Cortex of kidney (tissue), 1 donor: ENCODE measurements at places on chromosomes 5 and 9.

- no peak for DNase-seq
Measured at GRCh38 chr5:143462431-143462830, 58.9 kb upstream of the NR3C1 start.

DNA sequence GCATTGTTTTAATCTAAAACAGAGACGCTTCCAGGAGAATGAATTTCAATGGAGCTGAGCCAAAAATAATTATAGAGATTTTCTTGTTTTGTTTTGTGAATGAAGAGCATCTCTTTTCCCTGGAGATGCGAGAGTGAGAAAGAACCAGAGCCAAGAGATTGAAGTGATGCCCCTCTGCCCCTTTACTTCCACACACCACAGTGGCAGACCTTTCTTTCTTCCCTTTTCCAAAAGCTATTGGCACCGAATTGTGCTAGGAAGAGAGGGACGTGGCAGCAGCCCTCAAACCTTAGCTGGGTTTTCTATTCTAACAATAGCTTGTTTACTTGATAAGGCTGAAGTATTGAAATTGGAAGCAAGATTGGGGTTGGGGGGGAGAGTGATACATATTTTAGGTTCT lies 133.0 kb upstream of the TMEM161B start:
- DNase-seq: no peak

GRCh38 chr9:113057193-113057592 lies 669 bp upstream of the ZFP37 start:
- no peak for DNase-seq

DNA sequence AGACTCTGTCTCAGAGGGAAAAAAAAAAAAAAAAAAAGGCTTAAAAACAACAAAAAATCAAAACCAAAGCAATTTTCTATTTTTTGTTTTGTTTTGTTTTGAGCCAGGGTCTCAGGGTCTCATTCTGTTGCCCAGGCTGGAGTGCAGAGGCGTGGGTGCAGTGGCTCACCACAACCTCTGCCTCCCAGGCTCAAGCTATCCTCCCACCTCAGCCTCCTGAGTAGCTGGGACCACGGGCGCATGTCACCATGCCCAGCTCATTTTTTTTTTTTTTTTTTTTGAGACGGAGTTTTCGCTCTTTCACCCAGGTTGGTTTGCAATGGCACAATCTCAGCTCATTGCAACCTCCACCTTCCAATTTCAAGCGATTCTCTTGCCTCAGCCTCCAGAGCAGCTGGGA lies 5.7 kb downstream of the STK10 start:
- DNase-seq: no peak

GRCh38 chr9:114434878-114435311 lies 47.1 kb upstream of the AKNA start:
- no peak for DNase-seq

- DNase-seq: no peak
Measured at GRCh38 chr5:177429248-177430040, 3.0 kb downstream of the GRK6 start.

GRCh38 chr5:111478266-111478665 lies 34.1 kb downstream of the STARD4 start:
- no peak for DNase-seq

- no peak for DNase-seq
Measured at GRCh38 chr5:139683295-139684271, 35.4 kb downstream of the CXXC5 start.

- DNase-seq: no peak
Measured at GRCh38 chr5:131509801-131510200, 125.2 kb downstream of the RAPGEF6 start.

GRCh38 chr5:40860711-40861110 lies 19.5 kb downstream of the CARD6 start:
- DNase-seq: no peak

DNA sequence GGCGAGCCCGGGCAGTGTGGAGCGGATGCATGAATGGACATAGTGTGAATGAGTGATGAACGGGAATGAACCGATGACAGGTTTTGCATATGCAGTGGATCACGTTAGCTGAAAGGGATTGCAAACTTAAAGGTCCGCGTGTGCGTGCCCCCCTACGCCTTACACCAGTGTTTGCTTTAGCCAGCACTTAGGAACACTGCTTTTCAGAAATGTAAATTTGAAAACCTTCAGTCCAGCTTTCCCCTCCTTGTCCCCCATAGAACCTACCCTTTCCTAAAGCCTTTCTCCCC lies 692 bp downstream of the PSAT1 start:
- DNase-seq: no peak

GRCh38 chr9:72044095-72044494 lies 16.3 kb downstream of the C9orf57 start:
- no peak for DNase-seq

DNA sequence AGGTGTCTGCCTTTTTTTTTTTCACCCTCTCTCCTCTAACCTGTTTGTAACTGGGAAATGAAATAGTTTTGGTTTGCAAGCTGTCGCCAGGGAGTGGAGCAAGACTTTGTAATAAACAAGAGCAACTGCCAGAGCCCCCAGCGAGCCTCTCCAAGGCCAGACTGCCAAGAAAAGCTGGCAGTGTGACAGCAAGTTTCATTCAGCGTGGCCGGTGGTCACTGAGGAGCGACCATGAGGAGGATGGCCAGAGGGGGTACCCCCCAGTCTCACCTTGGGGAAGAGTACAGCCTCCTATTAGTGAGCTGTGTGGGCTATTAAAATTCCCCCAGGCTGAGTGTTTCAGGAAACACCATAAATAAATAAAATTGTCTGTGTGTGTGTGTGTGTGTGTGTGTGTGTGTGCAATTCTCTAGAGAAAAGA lies 49.9 kb downstream of the ZFAND5 start:
- DNase-seq: no peak

- DNase-seq: no peak
Measured at GRCh38 chr5:57889558-57889957, 406.9 kb upstream of the ACTBL2 start.

DNA sequence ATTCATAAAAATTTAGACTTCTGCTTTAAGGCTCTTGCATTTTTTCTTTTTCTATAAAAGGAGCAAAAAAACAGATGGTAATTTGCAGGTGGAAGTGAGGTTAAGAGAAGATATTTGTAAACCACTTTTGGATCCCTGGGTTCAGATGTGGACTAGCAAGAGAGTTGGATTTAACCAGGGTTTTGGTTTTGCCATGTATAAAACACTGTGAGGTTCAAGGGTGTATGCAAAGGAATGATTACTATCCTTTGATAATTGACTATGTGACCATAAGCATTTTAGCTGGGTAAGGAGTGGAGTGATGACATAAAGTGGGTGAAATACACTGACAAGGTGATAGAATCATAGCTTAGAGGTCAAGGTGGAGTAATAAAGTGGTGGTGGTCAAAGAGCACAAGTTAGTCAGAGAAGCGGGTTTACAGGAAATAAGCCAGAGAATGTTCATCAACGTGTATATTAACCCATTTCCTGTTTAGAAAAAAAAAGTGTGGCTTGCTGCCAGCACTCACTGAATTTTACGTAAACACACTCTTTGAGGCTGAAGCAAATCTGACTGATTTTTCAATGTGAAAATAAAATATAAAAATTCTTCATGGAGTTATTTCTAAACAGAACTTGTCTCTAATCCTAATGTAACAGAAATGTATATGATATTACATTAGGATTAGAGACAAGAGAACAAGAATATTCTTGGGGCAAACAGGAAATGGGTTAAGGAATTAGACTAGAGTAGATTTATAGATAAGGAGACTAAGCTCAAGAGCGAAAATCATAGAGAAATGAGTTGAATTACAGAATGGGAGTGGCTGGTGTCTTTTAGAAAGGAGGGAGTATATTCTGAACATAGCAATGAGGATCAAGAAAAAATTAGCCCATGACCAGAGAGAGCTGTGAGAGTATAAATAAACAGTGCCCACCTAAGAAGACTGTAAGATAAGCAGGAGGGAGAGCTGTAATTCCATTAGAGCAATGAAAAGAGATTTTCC lies 74.5 kb downstream of the CDKN2A start:
- DNase-seq: no peak

- no peak for DNase-seq
Measured at GRCh38 chr5:78133423-78133822, 161.1 kb downstream of the AP3B1 start.

- no peak for DNase-seq
Measured at GRCh38 chr5:143008032-143008431, 237.9 kb downstream of the ARHGAP26 start.

DNA sequence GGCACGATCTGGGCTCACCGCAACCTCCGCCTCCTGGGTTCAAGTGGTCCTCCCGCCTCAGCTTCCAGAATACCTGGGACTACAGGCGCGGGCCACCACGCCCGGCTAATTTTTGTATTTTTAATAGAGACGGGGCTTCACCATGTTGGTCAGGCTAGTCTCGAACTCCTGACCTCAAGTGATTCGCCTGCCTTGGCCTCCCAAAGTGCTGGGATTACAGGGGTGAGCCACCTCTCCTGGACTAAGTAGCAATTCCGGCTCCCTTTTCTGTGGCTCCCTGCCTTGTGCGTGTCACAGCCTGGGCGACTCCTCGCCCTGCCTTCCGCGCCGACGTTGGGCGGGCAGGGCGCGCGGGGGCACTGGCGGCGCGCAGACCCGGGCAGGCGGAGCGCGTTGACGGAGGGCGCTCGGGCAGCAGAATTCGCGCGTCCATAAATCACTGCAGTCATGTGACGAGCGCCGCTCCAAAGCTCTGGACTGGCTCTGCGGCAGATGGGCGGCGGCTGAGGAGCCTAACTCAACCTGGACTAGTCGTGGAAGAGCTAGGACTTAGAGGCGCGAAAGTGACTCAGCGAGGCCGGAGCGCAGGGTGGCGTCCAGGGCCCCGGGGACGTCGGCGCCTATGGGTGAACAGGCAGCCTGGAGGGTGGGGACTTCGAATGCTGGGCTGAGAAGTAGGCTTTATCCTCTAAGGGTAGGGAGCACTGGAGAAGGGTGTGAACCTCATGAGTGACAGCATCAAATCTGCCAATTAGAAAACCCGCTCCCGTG lies 1.4 kb upstream of the CIZ1 start:
- no peak for DNase-seq

- DNase-seq: no peak
Measured at GRCh38 chr9:97761056-97761598, 64.0 kb upstream of the XPA start.

DNA sequence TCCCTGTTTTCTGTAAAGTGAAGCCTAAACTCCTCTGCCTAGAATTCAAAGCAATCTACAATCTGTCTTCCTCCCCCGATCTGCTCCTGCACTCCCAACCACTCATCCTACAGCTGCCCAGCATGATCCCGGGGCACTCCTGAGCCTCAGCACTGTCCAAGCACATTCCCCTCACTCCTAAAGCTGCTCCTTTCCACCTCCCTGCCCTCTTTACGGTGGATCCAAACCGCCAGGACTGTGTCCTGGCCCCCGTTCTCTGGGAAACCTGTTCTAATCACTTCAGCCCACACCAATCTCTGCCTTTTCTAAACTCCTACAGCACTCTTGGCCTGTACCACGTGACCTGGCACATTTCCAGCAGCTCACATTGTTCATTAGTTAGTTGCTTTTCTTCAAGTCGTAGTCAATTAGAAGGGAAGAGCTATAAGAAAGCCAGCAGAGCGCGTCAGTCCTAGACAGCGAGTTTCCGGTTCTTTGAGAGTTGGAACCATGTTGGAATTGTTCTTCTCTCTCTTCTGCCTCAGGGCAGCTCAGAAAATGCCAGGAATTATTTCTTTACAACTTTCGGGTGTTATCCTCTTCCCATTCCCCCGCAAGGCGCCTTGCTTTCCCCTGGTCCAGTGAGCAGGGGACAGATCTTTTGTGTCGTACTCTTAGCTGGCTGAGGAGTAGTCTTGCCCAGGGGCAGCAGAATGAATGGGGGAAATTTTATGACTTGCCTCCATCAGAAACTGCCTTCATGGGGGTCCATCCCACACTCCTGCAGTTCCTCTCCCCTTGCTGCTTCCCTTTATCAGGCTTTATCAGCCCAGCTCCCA lies 60.7 kb downstream of the NRG2 start:
- DNase-seq: no peak

DNA sequence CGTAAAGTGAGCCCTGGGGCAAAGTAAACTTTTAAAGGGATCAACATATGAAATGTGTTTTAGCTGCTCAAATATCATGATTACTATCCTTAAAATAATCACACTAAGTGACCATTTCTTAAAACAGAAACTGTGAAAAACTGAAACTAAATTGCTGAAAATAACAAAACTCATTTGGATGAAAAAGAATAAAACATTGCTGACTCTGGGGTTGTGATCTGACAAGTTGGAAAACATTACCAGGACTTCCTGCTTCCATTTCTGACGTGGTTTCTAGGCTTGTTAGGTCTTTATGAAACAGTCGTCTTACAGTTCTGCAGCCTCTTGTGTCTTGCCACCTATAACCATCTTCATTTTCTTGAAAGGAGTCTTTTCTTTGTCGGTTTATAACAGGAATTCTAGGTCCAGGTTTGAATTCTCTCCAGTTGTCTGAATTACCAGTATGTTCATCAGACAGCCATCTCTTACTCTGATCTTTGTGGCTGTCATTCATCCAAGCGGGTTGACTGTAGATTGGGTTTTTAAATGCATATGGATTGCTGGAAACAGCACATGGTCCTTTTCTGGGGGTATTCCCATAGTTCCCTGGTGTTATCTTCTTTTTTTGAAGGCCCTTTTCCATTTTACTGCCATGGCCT lies 1.7 kb downstream of the TUT7 start:
- DNase-seq: no peak

- no peak for DNase-seq
Measured at GRCh38 chr5:19733612-19734495, 254.1 kb downstream of the CDH18 start.

GRCh38 chr5:10699281-10699874 lies 61.7 kb downstream of the DAP start:
- no peak for DNase-seq

GRCh38 chr5:152987131-152987530 lies 503.3 kb upstream of the GRIA1 start:
- no peak for DNase-seq

GRCh38 chr9:85428230-85428629 lies 313.5 kb downstream of the AGTPBP1 start:
- DNase-seq: no peak

- DNase-seq: no peak
Measured at GRCh38 chr9:3508521-3509291, 17.1 kb downstream of the RFX3 start.

DNA sequence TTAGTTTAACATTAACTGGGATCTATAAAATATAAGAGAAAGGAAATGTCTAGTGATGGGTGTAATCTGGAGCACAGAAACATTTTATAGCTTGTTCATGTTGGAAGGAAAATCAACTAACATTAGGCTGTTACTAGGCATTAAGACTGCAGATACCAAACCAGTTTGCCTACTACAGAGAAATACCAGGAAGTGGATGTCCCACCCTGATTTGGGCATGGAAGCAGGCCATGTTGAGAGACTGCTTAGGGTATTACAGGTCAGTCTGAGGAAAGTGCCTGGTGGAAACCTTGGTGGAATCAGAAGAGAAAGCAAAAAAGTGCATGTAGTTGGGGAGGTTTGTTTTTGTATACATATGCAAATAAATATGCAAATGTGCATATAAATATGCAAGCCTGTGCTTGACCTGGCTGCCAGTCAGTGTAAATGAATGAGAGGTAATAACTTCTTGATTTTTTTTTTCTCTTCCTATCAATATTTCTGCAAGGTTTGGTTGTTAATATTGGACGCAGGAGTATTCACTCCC lies 9.6 kb upstream of the CCDC112 start:
- no peak for DNase-seq

- no peak for DNase-seq
Measured at GRCh38 chr5:173622183-173623047, 6.0 kb upstream of the BOD1 start.

- DNase-seq: no peak
Measured at GRCh38 chr5:149220750-149221149, 50.9 kb upstream of the AFAP1L1 start.

- DNase-seq: no peak
Measured at GRCh38 chr9:126647585-126648411, 34.1 kb downstream of the LMX1B start.

- no peak for DNase-seq
Measured at GRCh38 chr5:128591598-128592455, 53.8 kb upstream of the FBN2 start.
